Spleen (tissue), 13 donors: ENCODE measurements at places on chromosomes 7 and 10. TPM values are rescaled to one million over a fixed set of nuclear protein-coding genes. Genes with fewer than 3 reads are reported as not detected.

Gene NXPH1
- not detected for total RNA-seq

Gene SERPINE1
- total RNA-seq = 4.8 TPM

Gene C10orf62
- not detected for total RNA-seq

Gene LLCFC1
- total RNA-seq = not detected

Gene C7orf57
- total RNA-seq = not detected

Gene MMRN2
- 75.2 TPM for total RNA-seq

Gene NOC3L
- 29.6 TPM for total RNA-seq

Gene MBLAC1
- total RNA-seq = 4.4 TPM

Gene RSPH10B2
- total RNA-seq = 1.7 TPM

Gene SP8
- not detected for total RNA-seq

Gene SEMA3D
- 161 TPM for total RNA-seq

Gene CHCHD2
- 296 TPM for total RNA-seq

Gene KLF14
- 1.8 TPM for total RNA-seq

Gene SEMA3C
- total RNA-seq = 34.6 TPM

Gene XRCC2
- 2.4 TPM for total RNA-seq

Gene CPSF4
- total RNA-seq = 39.4 TPM

Gene TUBAL3
- not detected for total RNA-seq

Gene CNTNAP2
- 1.4 TPM for total RNA-seq

Gene OR9A2
- total RNA-seq = not detected

Gene DPYSL4
- total RNA-seq = 3.8 TPM

Gene MOGAT3
- total RNA-seq = not detected

Gene UPK3B
- 3.0 TPM for total RNA-seq

Gene ATOH7
- total RNA-seq = not detected

Gene TMEM196
- not detected for total RNA-seq

Gene KCND2
- total RNA-seq = 0.33 TPM

Gene GRID2IP
- 1.0 TPM for total RNA-seq

Gene NPY4R
- not detected for total RNA-seq

Gene DGKI
- 1.0 TPM for total RNA-seq

Gene BEND7
- total RNA-seq = 10.4 TPM

Gene COL13A1
- total RNA-seq = 8.6 TPM

Gene CYP2C9
- not detected for total RNA-seq

Gene ITGB8
- 0.11 TPM for total RNA-seq

Gene OPALIN
- not detected for total RNA-seq

Gene TAS2R4
- 3.6 TPM for total RNA-seq

Gene OR2A42
- not detected for total RNA-seq

Gene SLIT1
- total RNA-seq = 0.52 TPM

Gene COPG2
- total RNA-seq = 25.1 TPM

Gene ZKSCAN5
- 8.7 TPM for total RNA-seq

Gene ASZ1
- not detected for total RNA-seq

Gene C10orf67
- 0.17 TPM for total RNA-seq
